Aorta (tissue), 5 donors: ENCODE measurements at places on chromosomes 4 and X. TPM values are rescaled to one million over a fixed set of nuclear protein-coding genes. Genes with fewer than 3 reads are reported as not detected.
A peak's percentile ranks its signal among the peaks of the same experiment; 100 is the strongest.

GRCh38 chr4:84263415-84263814 lies 235.7 kb downstream of the NKX6-1 start:
- DNase-seq, result no peak
- H3K36me3 ChIP-seq, result no peaks in the 10 kb centered on the region
- no peak overlapping the region for H3K27ac ChIP-seq
- H3K4me1 ChIP-seq, result no peaks in the 10 kb centered on the region

- no peaks in the 10 kb centered on the region for H3K4me1 ChIP-seq
- H3K36me3 ChIP-seq, result no peaks in the 10 kb centered on the region
- no peak overlapping the region for H3K4me3 ChIP-seq
- no peak overlapping the region for H3K27ac ChIP-seq
Measured at GRCh38 chrX:38563030-38563429, 1.7 kb downstream of the TSPAN7 start.

DNA sequence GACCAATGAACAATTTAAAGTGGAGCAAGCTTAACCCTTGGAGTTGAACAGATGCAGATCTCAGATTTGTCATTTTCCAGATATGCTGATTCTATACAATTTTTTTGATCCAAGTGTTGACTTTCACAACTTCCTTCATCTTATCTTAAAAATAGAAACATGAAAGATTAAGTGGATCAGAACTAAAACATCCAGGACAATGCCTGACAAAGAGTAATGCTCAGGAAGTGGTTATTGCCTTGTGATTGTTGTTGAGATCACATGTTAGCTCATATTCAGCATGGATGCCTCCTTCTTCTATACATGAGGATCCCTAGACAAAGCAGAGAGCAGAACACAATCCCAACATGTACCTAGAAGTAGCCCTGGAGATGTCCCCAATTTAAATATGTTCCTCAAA lies 160.9 kb downstream of the PPARGC1A start:
- no peak for DNase-seq
- H3K36me3 ChIP-seq, result no peaks in the 10 kb centered on the region
- H3K4me1 ChIP-seq, result peaks cover 2% of the 10 kb centered on the region
- no peak overlapping the region for H3K27ac ChIP-seq

DNA sequence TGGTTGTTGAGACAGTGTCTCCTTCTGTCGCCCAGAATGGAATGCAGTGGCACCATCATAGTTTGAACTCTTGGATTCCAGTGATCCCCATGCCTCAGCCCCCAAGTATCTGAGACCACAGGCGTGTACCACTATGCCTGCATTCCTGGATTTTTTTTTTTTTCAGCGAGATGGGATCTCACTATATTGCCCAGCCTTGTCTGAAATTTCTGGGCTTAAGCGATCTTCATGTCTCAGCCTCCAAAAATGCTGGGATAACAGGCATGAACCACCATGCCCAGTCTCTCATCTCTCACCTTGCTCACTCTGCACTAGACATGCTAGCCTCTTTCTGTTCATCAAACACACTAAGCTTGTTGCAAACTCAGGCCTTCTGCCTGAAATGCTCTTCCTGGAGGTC lies 104.1 kb downstream of the UBE2K start:
- no peaks in the 10 kb centered on the region for H3K4me1 ChIP-seq
- DNase-seq, result no peak
- no peak overlapping the region for H3K4me3 ChIP-seq
- no peaks in the 10 kb centered on the region for H3K36me3 ChIP-seq

CDKL2 gene
- not detected for polyA plus RNA-seq

GRCh38 chr4:173403051-173403450 lies 4.1 kb upstream of the SCRG1 start:
- no peaks in the 10 kb centered on the region for H3K36me3 ChIP-seq
- DNase-seq, result no peak
- H3K27me3 ChIP-seq, result no peaks in the 10 kb centered on the region
- peaks cover 5% of the 10 kb centered on the region for H3K4me1 ChIP-seq
- H3K4me3 ChIP-seq, result no peak overlapping the region

- no peaks in the 10 kb centered on the region for H3K4me1 ChIP-seq
- H3K27me3 ChIP-seq, result no peaks in the 10 kb centered on the region
Measured at GRCh38 chr4:167555338-167556022, 321.2 kb upstream of the SPOCK3 start.

DNA sequence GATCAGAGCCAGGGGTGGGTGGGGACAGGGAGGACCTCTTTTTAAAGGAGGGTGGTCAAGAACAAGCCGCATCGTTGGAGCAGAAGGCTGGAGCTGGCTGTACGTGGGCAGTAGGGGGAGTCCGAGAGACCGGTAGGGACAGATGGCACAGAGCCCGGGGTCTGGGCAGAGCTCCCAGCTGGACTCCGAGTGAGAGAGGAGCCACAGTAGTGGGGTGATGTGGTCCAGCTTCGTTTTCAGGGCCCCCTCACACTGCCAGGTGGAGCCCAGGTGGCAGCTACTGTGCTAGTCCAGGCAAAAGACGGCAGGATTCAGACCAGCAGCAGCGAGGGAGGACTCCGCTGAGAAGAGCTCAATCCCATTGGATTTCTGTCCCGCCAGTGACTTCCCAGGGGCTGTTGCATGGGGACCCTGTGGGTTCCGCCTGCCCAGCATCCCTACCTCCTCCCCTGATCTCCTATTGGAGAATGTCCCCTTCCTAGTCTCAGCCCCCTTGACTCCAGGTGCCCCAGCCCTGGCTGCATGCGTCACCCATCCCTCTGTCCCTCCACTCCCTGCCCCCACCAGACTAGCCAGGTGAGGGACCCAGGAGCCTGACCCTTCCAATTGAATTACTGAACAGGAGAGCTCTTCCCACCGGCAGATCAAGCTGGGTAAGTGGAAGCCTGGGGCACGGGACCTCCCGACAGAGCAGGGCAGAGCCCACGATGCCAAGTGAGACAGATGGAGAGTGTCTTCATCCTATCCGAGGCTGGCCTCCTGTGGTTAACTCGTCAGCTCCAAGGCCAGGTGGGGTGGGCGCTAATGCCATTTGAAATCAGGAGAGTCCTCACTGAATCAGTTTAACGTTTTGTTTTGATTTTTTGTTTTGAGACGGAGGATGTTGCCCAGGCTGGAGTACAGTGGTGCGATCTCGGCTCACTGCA lies 2.9 kb downstream of the ARHGAP4 start:
- no peaks in the 10 kb centered on the region for H3K4me1 ChIP-seq
- no peaks in the 10 kb centered on the region for H3K27me3 ChIP-seq
- H3K4me3 ChIP-seq, result no peak overlapping the region
- peak; percentile 85 for DNase-seq
- H3K36me3 ChIP-seq, result no peaks in the 10 kb centered on the region
- H3K27ac ChIP-seq, result no peak overlapping the region

GRCh38 chr4:11566444-11567022 lies 137.8 kb upstream of the HS3ST1 start:
- no peak for DNase-seq
- H3K36me3 ChIP-seq, result no peaks in the 10 kb centered on the region
- H3K27me3 ChIP-seq, result no peaks in the 10 kb centered on the region
- no peak overlapping the region for H3K27ac ChIP-seq
- H3K4me1 ChIP-seq, result no peaks in the 10 kb centered on the region

- no peaks in the 10 kb centered on the region for H3K36me3 ChIP-seq
- no peak overlapping the region for H3K4me3 ChIP-seq
- no peaks in the 10 kb centered on the region for H3K27me3 ChIP-seq
- H3K27ac ChIP-seq, result no peak overlapping the region
Measured at GRCh38 chr4:5045097-5045496, 6.2 kb upstream of the STK32B start.
